SIG-M5 (cell line): ENCODE measurements at places on chromosomes 16 and 17.

DNA sequence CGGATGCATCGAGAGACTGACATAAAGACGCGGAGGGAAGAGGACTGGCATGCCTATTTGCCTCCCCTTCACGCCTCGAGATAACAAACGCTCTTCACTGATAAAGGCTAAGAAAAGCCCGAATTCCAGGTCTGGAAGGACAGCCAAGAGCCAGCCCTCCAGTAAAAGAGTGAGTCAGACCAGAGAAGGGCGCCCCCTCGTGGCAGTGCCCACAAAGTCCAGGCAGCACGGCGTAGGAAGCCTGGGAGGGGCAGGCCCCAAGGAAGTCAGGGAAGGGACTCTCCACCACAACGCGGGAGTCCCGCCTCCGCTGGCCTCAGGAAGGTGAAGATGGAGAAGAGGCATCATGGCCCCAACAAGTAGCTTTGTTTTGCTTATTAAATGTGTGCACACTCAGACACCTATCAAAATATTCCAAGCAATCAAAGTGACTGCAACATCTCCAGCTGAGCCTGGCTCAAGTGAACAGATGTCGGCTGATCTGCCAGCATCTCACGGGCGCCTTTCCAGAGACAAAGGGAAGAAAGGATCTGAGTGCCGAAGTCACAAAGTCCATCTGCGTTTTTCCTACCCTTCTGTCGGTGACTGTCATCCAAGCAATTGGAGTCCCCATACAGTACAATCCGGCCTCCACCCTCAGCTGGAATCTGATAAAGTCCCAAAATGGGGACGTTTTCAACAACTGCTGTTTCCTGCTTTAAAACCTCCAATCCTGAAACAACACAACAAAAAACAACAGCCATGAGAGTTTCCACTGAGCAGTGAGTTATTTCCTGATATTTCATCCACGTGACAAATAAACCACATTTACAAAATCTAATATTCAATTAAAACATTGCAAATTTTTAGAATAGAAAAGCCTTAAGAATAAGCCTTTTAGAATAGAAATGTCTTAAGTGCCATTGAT is 20.4 kb upstream of the SLC38A8 start:
- DNase-seq, result no peak

DNA sequence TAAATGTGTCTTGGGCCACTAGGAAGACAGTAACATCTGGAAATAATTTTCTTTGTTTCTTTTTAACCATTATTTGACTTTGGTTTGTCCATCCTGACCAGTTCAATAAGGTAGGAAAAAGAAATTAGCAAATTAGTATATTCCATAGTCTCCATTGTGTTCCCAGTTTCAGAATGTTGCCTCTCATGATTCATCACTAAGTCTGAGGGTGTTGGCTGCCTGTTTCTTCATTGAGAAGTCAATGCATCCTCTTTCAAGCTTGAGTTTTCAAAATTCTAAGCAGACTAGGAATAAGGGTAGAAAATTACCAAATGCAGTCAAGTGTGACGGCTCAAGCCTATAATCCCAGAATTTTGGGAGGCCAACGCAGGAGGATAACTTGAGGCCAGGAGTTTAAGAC is 41.9 kb downstream of the ZFHX3 start:
- no peak for DNase-seq

DNA sequence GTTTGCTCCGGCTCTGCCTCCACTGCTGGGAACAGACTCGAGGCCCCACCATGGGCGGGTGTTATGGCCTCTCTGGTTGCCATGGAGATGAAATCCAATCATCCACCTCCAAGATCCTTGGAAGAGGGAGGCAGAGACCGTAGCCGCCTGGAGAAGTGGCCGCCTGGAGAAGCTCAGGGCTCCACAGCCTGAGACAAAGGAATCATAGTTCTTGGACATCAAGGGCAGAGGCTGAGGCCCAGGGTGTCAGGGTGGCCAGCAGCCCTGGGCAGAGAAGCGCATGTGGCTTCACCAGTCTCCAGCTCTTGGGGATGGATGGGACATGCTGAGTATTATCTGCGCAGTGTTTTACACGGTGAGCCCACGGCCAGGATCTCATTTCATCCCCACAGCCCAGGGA is 36.2 kb downstream of the ABR start:
- no peak for DNase-seq

- no peak for DNase-seq
Measured at GRCh38 chr17:63675231-63675606, 24.7 kb downstream of the LIMD2 start.

- peak; percentile 48 for DNase-seq
Measured at GRCh38 chr16:27179500-27180072, 23.7 kb upstream of the KDM8 start.

- DNase-seq, result no peak
Measured at GRCh38 chr16:74558873-74559272, 48.0 kb downstream of the GLG1 start.
